ENCODE measurements at places on chromosomes 3 and 15.

GRCh38 chr15:101250341-101250831, 1.5 kb downstream of the CHSY1 start:
- no peak for DNase-seq

- no peak for DNase-seq
Measured at GRCh38 chr3:136567599-136568188, 184.5 kb downstream of the STAG1 start.

DNA sequence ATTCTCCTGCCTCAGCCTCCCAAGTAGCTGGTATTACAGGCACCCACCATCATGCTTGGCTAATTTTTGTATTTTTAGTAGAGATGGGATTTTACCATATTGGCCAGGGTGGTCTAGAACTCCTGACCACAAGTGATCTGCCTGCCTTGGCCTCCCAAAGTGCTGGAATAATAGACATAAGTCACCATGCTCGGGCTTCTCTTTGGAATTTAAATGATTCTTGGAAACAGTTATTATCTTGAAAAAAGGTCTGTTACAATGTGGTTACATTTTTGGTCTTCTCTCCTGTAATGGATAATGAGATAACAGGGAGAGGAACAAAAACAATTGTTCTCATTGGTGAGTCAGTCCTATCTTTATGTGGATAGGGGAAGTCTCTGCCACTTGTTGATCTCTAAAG, 59.8 kb upstream of the AADACL2 start:
- DNase-seq = no peak

DNA sequence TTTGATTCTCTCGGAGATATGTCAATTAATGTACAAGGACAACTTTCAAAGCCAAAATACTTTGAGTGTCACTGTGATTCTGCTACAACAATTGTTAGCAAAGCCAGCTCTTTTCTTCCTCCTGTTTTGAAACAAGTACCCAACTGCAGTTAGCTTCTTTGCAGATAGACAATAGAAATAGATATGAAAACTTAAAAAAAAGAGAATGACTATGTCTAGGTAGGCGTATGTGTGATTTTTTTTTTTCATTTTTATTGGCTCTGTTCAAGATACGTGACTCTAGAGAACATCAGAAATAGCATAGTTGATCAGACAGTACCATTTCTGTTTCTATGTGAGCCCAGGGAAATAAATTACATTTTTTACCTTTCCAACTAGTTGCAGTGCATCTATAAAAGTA, 142.9 kb upstream of the CNTN4 start:
- DNase-seq = no peak

DNA sequence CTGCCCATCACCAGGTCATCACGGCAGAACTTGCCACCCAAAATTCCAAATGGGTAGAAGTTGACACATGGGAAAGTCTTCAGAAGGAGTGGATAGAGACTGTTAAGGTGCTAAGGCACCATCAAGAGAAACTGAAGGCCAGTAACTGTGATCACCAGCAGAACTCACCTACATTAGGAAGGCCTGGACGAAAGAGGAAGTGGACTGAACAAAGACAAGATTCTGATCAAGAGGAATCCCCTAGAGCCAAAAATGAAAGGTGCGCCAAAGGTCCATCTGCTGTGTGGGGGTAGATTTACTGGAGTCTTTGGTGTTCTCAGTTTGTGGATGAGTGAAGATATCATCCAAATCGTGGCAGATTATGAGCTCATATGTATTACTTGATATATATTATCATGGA, 46.3 kb upstream of the P3H2 start:
- no peak for DNase-seq

DNA sequence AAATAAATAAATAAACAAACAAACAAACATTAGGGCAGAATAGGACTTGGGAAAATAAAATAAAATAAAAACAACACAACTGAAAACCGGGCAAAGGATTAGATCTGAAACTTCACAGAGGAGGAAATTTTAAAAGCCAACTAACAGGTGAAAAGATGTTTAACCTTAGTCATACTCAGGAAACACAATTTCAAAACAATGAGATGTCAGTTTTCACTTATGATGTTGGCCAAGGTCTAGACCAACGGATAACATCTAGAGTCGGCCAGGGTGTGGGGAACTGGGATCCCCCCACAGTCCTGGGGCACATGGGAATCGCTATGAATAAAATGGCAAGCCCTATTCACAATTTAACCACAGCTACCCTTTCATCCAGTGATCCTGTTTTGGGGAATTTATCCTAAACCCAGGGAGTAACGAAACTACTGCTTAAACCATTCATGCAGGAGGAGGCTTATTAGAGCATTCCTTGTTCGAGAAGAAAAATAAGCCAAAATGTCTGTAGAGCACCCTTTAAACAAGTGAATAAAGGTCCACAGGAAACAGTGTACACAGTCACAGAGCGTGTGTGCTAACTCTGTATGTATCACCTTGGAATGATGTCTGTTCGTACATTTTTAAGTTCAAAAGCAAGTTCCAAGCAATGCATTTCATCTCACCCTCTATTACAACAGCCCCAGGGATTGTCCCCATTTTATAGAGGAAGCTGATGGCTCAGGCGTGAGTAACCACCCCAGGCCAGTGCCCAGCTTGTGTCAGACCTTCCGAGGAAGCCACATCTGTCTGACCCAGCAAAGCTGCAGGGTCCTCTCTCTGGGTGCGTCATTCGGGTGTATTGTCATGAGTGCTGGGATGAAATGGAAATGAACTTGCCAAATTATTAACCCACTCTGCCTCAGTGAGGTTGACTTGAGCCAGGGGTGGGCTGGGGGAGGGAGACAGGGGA, 6.3 kb upstream of the ANPEP start:
- no peak for DNase-seq

DNA sequence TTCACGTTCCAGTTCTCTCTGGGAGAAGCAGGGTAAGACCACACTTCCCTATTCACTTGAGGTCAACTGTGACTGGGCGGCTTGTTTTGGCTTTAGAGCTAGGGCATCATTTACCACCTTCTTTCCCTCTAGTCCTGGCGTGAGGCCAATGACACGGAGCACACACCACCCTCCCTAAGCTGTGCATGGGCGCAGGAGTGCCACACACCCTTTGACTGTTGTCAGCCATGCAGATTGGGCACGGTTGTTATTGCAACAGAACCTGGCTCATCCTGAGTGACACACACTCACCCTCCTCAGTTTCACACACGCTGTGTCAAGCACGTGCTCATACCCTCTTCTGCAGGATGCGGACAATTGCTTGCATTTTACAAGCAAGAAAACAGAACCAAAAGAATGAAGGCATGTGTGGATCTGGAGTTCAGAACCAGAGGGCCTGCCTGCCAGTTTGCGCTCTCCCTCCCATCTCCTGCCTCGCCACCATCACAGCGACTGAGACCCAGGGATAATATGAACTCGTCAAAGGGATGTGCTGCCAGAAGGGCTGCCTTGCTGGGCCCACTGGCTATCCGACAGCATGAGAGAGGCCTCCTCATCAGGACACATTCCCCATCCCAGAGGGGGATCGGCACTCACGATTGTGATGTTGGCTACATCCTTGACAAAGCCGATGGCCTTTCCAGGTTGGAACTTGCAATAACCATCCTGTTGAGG, 17.6 kb downstream of the CTSH start:
- no peak for DNase-seq

- DNase-seq = no peak
Measured at GRCh38 chr3:157104928-157105652, 54.9 kb downstream of the CCNL1 start.

DNA sequence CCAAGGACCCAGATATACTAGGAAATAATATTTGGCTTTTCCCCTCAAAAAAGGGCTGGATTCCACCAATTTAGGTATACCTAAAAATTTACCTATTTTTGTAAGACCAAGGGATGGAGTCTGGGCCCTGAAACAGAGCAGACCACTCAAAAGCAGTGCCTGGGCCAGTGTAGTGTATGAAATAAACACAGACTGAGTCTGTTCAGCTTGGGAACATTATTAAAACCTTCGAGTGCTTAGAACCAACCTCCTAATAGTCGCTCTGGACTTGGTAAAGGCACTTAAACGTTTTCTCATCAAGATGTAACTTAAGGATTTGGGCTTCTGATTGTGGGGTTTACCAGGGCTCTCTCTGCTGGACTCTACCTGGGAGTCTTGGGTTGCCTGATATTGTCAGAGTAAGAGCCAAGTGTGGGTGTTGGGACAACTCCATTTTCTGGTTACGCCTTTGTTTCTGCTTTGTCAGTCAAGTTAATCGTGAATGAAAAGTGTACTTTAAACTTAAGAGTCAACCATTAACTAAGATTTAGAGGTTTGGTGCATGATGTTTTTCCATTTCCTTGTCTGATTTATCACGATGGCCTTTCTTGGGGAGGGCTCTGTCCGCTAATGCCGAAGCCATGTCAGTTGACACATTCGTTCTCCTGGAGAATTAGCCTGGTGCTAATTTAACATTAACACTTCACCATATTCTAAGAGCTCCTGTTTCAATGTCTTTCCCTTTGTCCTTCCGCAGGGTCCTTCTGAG, 221.0 kb upstream of the TPM1 start:
- DNase-seq = no peak

GRCh38 chr3:36303286-36303685, 77.0 kb upstream of the STAC start:
- no peak for DNase-seq

DNA sequence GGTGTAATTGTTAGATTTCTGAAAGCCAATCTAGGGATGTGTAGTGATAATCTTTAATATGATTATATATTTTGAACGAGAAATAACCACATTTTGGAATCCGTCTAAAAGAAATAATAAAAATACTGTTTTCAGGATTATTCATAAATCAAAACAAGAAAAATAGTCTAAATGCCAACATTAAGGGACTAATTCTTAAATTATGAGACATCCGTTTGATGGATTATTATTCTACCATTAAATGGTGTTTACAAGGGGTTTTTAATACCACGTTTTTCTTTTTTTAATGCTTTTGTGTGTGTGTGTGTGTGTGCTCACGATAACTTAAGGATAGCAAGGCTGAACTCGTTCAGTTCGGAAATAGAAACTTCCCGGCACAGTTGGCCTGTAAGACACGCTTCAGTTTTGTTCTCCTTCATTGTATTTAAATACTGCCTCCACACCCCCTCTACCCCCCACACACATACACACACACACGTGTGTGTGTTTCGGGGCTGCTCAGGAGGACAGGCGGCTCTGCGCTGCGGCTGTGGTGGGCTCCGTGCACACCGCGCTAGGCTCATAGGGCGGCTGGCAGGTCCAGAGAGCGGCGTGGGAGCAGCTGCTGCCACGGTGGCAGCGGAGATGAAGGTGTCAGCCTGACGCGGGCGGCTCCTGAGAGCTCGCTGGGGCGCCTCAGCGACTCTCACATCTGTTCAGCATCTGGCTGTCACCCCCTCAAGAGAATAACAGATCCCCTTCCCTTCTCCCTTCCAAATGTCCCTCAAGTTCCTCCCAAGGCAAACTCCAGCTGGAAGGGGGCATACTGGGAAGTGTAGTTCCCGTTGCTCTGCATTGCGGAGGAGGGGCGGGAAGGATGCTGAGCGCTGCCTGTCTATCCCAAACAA, 23.0 kb upstream of the ANP32A start:
- no peak for DNase-seq

GRCh38 chr3:158841387-158841786, 39.5 kb downstream of the MFSD1 start:
- no peak for DNase-seq

- DNase-seq = no peak
Measured at GRCh38 chr3:84991422-84991900, 32.7 kb downstream of the CADM2 start.

GRCh38 chr3:171752329-171752728, 58.0 kb downstream of the PLD1 start:
- no peak for DNase-seq

DNA sequence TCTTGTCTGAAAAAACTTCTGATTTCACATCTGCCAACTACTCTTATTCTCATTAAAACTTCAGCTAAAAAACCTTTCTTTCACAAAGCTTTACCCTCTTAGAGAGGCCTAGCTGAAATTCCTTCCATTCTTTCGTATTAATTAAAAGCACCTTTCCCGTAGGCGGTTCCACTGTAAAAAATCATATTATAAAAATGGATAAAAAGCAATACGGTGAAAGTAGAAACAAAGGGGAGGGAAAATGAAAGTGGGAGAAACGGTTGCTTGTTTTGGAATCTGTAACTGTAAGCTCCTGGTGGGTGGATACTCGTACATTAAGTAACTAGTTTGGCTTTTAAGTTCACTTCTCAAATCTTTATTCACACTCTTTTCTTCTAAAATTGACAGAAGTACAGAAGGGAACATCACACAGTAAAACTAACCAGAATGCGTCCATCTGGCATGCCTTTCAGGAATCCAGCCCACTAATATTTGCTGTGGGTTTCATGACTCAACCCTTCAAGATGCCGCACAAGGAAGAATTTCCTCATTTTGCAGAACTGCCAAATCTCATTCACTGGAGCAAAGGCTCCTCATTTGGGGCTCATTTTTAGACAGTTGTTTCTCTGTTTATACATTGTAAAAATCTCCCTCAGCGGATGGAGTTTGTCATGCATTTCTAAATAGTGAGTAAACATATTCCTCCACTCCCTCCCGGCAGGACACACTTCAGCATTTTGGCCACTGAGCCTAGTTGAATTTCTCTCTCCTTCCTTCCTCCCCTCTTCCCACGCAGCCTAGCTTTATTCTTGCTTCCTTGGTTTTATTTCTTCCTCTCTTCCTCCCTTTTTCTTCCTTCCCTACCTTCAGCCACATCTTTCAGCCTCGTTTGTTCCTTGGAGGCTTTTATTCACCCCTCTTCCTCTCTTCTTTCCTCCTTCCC, 419.5 kb upstream of the NAALADL2 start:
- DNase-seq = no peak

GRCh38 chr3:86790884-86791549, 199.9 kb downstream of the VGLL3 start:
- DNase-seq = no peak

DNA sequence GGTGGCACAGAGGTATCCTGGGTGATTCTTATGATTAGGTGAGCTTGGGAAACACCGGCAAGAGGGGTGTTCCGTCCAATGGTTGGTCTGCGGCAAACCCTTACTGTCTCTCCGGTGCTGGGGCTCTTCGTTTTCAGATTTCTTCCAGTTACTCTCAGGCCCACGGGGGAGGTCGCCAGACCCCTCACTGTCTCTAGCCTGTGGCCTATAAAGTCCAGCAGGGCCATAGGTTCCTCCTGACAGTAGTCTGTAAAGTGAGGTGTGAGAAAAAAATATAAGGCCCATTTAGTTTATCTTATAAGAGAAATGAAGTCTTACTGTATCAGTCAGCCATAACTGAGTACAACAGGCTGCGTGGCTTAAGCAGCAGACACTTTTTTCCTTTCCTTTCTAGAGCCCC, 1.4 kb downstream of the ESYT3 start:
- no peak for DNase-seq

DNA sequence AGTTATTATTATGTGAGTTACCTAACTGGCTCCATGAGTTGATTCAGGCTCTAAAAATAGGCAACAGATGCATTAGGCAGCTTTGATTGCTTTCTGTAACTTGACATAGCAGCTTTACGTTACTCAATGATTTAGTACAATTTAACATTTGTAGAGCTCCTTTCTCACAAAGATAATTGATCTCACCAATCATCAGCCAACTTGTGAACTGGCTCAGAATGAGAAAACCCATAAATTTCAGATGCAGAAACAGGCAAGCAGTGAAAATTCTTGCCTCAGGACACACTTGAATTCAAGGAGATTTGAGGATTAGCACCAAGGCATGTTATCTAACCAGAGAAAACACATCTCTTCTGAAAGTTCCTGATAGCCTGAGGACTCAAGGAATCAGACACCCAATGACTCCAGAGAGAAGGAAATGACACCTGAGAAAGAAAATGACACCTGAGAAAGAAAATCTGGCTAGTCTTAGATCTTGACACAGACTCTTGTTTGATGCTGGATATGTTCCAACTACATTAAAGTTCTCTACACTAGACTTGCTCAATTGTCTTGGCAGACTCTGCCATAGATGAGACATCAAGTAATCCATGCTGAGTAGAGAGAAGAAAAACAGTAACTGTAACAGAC, 315.1 kb upstream of the CBLB start:
- no peak for DNase-seq

GRCh38 chr3:105448338-105448982, 81.8 kb downstream of the ALCAM start:
- no peak for DNase-seq

Measured in activated T-helper 2 cell treated with anti-CD3 and anti-CD28 coated beads, Interferon-gamma antibody, Interleukin-2, Interleukin-4, amounts not matched to agents 10 μg/mL and 5 μg/mL and 100 μg/mL, durations not matched to agents 14 hours and 24 hours and 36 hours (primary cell).